Activated CD4-positive, CD25-positive, alpha-beta regulatory T cell treated with anti-CD3 and anti-CD28 coated beads, Interleukin-2, amount 50 U/mL, for 72 hours (primary cell): ENCODE measurements at places on chromosomes 7 and 10.

DNA sequence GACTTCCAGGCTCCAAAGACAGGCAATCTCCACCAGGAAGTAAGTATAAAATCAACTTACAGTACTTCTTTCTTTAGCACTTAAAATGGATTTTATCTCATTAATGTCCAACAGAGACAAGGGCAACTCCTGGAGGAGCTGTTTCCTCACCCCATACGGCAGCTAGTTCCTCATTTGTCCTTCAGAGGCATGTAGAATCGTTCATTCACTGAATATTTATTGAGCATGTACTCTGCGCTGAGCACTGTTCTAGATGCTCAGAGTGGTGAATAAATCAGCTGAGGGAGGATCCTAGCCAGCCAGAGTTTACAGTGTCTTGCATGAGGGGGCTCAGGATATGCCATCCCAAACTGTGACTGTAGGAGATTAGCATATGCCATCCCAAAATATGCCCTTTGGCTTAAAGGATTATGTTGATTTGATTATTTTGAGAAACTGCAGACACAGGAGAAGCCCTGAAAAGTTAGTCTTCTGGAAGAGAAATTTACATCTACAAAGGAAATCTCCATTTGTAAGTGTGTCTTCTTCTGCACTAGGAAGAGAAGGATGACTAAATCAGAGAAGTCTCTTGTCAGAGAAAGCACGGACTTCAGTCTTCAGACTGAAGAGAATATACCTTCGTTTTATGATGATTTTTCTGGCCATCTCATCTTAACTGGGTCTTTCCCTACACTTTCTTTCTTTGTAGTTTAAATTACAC, 66.9 kb downstream of the BAMBI start:
- DNase-seq, result no peak

DNA sequence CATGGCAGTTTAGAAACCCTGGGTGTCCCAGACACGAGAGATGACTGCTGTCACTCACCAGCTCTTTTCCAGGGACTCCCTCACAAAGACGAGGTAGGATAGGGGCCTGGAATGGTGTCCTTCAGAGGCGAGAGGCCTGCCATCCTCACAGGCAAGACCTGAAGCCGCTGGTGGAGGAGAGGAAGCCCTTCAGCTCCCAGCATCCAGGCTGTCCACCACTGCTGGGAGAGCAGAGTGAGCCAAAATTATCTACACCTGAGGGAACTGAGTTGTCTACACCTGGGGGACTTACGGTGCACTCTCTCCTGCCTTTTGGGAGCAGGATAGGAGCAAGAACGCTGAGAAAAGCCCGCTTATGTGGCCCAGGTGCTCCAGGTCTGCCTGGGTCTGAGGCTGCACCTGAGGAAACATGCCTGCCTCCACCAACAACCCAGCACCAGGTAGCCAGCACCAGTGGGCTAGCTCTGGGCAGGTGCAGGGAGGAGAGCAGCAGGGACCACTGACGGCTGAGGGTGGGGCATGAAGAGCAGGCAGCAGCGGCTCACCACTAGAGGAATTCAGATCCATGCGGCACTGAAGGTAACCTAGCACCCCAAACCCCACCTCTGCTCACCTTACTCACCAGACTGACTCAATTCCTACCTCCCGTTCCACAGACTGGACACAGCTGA, 357.2 kb downstream of the SH2D4B start:
- no peak for DNase-seq

DNA sequence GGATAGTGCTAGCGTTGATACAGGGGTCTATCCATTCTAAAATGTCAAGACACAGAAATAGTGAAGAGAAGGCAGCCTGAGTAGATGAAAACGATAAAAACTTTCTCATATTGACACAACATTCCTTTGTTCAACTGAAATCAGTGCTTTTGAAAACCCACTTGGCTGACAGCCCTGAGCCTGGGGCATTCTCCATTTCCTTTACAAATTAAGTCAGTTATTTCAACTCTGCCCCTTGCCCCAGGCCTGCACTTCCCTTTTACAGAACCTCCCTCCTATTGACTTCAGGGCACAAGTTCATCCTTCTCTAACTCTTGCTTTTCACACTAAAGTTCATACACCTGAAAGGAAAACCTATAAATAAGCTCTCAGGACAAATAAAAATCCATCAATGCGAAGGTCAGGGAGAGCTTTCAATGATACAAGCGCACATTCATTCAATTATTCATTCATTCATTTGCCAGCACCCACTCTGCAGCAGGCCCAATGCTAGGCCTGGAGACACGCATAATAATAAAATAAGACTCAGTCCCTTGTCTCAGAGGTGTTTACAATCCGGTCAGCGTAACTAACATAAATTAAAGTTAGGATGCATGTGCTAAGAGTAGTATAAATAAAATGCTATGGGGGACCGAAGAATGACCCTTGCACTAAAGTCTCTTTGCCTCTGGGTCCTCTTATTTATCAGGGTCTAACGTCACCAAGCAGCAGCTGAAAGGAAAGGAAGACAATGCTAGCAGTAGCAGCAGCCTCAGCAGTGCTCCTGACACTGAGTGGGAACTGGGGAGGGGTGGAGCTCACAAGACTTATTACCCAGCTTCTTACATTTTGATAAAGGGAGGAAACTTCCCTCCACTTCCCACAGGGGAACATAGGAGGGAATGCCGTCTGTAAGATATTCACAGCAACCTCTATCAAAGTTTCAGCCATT, 134.8 kb downstream of the PDE1C start:
- no peak for DNase-seq

GRCh38 chr10:22334414-22335172, 10.7 kb upstream of the SPAG6 start:
- DNase-seq, result no peak
